ENCODE measurements at places on chromosomes 2 and 18.

GRCh38 chr2:40471866-40472265 lies 20.0 kb upstream of the SLC8A1 start:
- no peak for DNase-seq

GRCh38 chr18:76231402-76231801 lies 263.6 kb downstream of the ZNF516 start:
- no peak for DNase-seq

DNA sequence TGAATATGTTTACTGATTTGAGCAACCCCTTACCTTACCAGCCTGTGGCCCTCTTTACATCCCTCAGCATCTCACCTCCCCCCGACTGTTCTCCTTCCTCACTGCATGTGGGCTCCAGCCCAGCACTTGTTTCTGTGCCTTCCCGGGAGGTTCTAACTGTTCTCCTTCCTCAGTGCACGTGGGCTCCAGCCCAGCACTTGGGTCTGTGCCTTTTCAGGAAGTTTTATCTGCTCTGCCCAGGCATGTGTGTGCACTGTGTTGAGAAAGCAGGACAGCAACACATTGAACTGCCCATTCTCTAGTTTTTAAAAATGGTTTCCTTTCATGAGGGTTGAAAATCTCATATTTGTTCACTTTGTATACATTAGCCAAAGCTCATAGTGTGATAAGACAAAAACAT lies 158.4 kb downstream of the ATP9B start:
- no peak for DNase-seq

GRCh38 chr2:220512419-220512818 lies 885.0 kb downstream of the SLC4A3 start:
- no peak for DNase-seq

GRCh38 chr18:21012308-21012707 lies 99.3 kb downstream of the ROCK1 start:
- no peak for DNase-seq

DNA sequence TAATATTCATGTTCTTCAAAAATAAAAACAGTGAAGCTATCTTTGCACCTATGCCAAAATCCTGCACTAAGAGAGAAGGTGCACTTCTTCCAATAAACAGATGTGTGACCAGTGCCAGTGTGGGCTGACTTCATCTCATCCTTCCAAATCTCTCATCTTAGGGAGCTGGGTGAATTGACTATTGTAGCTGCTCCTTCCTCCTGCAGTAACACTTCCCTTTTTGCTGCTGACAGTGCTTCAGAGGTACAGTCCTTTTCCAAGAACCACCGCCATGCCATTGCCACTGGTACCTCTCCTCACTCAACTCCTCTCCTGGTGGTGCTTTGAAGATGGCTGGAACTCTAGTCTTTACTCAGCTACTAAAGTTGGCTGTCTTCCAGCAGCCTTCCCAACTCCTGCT lies 42.1 kb upstream of the ARHGAP25 start:
- DNase-seq = no peak

- peak; percentile 28 for DNase-seq
Measured at GRCh38 chr2:61135510-61135909, 26.5 kb upstream of the C2orf74 start.

GRCh38 chr18:8279781-8280330 lies 329.4 kb upstream of the RAB12 start:
- no peak for DNase-seq

DNA sequence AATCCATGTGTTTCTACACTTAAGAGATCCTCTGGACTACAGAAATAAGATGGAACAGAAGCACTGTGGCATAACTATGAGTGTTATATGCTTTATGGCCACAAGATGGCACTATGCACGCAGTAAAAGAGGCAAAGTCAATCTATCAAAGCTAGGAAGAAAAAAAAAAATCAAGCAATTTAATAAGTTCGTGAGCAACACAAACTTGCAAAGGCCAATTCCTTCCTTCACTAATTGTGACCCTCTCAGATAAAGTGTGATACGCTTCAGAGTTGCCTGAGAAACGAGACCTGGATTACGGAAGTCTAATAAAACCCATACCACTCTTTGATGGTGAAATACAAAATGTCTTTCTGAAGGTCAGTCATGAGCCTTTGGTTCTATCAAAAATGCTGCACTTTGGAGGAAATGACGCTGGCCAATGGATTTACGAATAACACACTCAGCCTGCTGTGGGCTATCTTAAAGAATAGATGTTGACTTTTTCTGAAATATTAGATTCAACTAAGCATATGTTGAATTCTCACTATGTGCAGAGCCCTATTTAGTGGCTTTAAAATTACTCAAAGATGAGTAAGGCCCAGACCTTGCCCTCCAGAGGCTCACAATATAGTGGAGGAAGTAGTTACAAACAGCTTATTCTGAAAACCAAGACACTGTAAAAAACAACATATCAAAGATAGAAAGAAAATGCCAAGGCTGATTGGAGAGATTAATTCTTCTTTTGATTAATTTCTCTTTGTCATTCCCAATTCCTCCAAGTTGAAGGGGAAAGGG lies 35.5 kb upstream of the TTR start:
- peak; percentile 64 for DNase-seq

DNA sequence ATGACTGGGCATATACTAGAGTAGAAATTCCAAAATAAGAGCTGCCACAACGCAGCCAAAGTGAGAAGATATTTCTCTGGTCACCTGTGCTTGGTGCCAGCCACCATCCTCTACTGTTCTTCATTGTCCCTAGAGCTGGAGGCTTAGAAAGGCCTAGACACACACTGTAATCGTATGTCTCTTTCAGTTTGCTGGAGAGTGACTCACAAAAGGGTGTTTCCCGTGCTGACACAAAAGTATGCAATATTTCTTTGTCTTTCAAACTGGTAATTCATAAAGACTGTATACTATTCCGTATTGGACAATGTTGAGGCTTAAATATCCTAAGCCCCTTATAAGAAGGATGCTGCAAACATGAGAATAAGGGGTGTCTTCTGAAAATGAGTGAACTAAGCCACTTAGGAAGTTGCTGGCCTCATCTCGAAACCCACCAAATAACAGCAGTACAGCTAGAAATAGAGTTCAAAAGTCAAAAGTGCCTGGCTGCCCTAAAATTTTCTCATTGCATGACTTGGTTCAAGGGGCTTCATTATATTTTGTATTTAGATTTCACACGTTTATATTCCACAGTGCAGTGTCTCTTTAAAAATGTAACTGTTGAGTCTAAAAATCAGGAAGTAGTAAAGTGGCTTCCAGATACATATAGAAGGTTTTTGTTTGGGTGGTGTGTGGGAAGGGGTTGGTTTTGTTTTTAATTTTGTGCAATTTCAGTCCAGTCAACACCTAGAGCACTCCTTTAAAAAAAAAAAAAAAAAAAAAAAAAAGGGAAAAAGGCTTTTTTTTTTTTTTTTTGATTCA lies 601.1 kb downstream of the ARHGAP15 start:
- peak; percentile 31 for DNase-seq

- no peak for DNase-seq
Measured at GRCh38 chr2:118672571-118673158, 174.8 kb downstream of the EN1 start.

GRCh38 chr18:36303211-36303844 lies 5.8 kb downstream of the FHOD3 start:
- DNase-seq = no peak

- peak; percentile 20 for DNase-seq
Measured at GRCh38 chr2:71082402-71083252, 14.2 kb downstream of the NAGK start.

GRCh38 chr2:235928751-235929370 lies 239.3 kb downstream of the GBX2 start:
- no peak for DNase-seq

- DNase-seq = no peak
Measured at GRCh38 chr2:33913071-33913616, 314.0 kb upstream of the FAM98A start.

- DNase-seq = no peak
Measured at GRCh38 chr2:72182547-72182946, 34.9 kb upstream of the CYP26B1 start.

- DNase-seq = no peak
Measured at GRCh38 chr2:95287806-95288205, 9.3 kb upstream of the KCNIP3 start.

DNA sequence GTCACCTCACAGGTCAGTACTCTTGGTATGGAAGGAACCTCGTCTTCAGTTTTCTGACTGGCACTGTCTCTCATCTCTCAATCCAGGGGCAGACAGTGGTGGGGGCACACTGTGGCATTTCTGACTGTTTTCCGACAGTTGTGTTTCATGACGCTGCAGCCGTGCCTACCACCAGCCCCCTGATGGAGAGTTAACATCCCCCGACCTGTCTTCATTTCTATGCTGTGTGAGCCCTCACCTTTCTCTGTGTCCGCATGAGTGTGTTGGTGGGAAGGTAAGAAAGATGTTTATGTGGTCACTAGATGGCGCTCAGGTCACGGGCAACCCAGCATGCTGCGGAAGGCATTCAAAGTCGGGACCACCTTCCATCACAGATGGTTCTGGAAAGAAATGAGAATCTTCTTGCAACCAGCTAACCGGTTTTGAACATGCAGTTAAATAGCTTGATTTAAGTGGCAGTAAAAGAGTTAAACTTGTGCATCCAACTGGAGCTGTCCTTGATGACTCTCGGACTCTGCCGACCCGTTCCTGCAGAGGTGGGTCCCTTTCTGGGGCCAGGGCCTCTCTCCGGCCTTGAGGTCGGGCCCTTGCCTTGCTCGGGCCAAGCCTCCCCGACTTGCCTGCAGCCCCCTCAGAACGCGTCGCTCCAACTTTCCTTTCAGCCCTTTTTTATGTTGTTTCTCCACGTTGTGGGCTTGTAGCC lies 92.4 kb downstream of the DYSF start:
- peak; percentile 45 for DNase-seq

DNA sequence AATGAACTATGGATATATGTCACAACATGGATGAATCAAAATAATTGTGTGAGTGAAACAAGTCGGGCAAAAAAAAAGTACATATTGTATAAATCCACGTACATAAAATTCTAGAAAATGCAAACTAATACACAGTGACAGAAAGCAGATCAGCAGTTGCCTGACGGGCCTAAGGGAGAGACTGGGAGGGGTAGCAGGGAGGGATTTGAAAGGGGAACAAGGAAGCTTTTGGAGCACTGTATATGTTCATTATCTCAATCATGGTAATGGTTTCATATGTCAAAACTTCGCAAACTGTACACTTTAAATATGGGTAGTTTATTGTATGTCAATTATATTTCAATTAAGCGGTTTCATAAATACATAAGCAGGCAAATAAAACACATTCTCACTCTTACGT lies 153.8 kb downstream of the ANKRD44 start:
- DNase-seq = no peak

DNA sequence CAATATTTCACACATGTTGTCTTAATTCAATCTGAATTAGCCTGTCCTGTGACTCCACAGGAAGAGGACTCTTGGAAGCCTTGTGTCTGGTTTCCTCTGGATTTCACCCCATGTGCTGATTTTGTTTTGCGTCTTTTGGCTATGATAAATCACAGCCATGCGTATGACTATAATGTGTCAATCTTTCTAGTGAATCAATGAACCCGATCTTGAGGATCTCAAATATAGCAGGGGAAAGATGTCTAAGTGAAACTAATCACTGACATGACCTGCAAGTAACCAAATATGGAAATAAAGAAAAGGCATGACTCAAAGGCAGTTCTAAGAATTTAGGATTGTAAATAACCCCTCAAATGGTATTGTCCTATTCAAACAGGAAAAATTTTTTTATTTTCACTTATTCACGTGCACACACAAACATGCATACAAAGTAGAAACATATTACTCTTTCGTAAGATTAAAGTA lies 8.2 kb downstream of the WDFY1 start:
- no peak for DNase-seq

DNA sequence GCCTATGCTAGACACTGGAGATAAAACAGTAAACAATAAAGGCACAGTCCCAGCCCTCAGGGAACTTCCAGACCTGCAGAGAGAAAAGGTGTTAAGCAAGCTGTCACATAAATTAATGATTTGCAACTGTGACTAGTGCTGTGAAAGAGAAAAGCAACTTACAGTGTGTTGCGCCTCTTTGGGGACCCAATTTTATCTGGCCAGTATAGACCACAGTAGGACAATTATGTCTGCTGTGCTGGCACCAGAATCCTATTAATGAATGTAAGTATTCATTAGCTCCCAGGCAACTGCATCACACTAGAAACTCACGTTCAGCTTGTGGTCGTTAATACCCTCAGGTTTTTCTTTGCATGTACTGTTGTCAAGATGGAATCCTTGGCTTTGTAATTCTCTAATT lies 55.3 kb upstream of the CHST9 start:
- no peak for DNase-seq

GRCh38 chr18:76099931-76100457 lies 395.0 kb downstream of the ZNF516 start:
- DNase-seq = no peak

GRCh38 chr2:85797263-85797660 lies 43.5 kb downstream of the ATOH8 start:
- DNase-seq = no peak

- no peak for DNase-seq
Measured at GRCh38 chr18:64100116-64100922, 48.6 kb downstream of the LINC00305 start.

GRCh38 chr18:39946623-39947061 lies 2008.4 kb upstream of the PIK3C3 start:
- DNase-seq = no peak

GRCh38 chr2:157152362-157152761 lies 105.1 kb upstream of the GALNT5 start:
- no peak for DNase-seq

DNA sequence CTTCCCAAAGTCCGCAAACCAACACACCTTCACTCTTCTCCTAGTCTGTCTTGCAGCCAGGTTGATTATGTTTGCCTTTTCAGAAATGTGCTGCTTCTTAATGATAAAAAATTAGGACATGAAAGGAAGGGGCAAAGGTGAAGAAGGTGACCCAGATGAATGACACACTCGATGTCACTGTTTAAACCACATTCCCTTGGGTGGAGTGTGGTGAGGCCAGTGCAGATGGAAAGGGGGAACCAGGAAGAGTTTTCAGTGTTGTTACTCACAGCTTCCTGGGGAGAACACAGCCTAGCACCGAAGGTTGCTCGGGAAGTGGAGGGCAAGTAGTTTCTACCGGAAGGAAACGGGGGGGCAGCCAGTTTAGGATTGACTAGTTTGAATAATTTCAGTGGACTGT lies 57.2 kb upstream of the BOD1L2 start:
- no peak for DNase-seq

DNA sequence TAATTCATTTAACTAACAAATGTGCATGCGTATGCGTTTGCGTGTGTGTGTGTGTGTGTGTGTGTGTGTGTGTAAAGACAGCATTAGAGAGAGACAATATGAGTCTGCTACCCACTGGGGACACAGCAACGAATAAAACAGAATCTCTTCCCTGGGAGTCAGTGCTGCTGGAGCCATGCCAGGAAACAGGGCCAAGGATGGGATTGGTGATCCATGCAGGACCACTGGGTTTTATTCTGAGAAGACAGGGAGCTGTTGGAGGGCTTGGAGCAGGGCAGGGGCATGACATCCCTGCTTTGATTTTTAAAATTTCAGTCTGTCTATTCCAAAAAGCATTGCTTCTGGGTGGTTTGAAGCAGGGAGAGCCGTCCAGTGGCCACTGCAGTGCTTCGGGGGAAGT lies 62.9 kb downstream of the PDCL3 start:
- no peak for DNase-seq

GRCh38 chr2:156192468-156192867 lies 140.1 kb downstream of the NR4A2 start:
- DNase-seq = peak; percentile 4

GRCh38 chr2:25349397-25349796 lies 7.7 kb upstream of the DNMT3A start:
- DNase-seq = no peak
